ENCODE measurements at places on chromosomes 2 and 18.

DNA sequence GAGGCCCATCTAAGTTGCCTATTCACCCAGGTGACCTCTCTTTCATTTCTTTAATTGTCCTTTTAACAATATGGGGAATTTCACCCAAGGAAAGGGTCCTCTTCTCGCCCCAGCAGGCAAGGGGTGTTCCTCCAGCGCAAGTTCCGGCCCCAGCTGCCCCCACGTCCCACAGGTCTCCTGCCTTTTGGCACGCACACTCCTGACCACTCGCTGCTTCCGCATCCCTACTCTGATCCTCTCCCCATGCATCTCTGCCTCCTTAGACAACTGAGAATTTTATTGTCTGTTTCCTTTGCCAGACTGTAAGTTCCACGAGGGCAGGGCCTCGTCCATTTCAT, 684 bp upstream of the ARPC2 start:
- DNase-seq = no peak

- no peak for DNase-seq
These were observed 9.6 kb upstream of the MTA3 start for GRCh38 chr2:42558827-42559226.

- DNase-seq = no peak
These were observed 145.7 kb upstream of the HDAC4 start for GRCh38 chr2:239546541-239546940.

DNA sequence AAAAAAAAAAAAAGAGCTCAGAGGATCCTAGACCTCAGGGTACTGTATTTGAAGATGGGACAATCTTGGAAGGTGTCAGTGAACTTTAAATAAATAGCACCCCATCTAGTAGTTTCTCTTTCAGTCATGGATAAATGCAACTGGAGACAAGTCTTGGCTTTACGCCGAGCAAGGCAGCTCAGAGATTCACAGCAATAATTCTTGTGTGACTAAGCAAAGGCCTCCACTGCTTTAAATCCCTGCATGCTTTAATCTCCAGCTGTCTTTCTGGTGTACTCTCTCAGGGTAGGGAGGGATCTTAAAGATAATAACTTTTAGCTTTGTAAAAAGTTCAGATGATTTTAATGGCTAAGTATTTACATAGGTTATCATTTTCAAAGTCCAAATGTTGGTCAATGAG, 36.3 kb downstream of the NRXN1 start:
- DNase-seq = no peak

GRCh38 chr2:104936527-104936926, 82.6 kb downstream of the POU3F3 start:
- DNase-seq = no peak

DNA sequence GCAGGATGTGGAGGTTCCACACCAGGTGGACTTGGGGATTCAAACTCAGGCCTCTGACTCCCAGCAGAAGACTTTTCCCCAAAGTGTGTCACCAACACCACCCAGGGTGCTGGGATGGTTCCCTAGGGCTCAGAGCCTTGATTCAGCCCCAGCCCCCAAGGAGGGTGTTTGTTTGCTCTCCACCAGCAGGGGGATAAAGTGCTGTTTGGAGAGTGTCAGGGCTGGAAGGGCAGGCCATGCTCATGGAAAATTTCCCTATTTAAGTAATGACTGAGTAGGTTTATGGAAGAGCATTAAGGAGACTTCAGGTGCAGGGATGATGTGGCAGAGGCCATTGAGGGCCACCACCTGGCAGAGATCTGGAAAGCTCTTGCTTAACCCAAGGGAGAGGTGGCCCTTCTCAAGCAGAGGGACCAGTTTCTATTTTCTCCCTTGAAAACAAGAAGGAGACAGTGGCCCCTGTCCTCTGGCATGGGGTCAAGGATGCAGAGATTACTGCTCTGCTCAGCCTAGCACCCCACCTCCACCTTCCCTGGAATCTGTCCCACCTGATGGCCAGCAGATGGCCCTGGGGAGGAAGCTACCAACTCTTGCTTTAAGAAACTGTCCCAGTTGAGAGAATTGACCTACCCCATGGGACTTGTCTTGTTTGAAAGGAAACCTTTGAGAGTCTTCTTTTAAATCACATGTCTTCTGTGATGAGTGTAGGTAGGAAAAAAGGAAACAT, 122.1 kb downstream of the ACOXL start:
- no peak for DNase-seq

DNA sequence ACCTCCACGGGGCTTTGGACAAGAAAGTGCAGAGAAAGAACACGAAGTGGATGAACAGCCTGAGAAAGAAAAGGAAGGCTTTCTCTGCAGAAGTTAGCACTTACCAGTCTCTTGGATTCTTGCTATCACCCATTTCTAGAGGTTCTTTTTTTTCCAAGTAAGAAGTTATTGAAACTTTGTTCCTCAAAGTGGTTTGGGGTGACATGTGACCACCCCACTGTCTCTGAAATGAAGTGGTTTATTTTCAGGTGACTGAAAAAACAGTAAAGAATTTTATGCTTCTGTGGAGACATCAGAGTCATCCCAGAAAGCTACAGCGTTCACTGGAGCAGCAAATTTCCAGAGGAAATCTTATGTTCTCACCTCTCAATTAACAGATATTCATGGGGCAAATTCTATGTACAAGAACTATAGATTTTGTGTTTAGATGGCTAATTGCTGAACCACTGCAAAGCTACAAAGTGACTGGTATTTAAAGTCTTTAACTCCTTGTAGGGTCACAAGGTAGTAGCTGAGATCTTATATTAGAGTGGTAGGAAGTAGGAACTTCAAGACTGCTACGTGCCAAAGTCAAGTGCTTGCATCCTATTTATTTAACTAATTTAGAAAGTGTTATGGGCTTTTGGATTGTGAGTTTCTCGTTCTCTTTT, 267.5 kb downstream of the TGIF1 start:
- DNase-seq = no peak

GRCh38 chr18:22831441-22831904, 101.7 kb upstream of the RBBP8 start:
- DNase-seq = no peak
